Activated naive CD8-positive, alpha-beta T cell treated with anti-CD3 and anti-CD28 coated beads for 36 hours (primary cell): ENCODE measurements at places on chromosomes 7 and 10. TPM values are rescaled to one million over a fixed set of nuclear protein-coding genes. Genes with fewer than 3 reads are reported as not detected.
A peak's percentile ranks its signal among the peaks of the same experiment; 100 is the strongest.

The RHOBTB1 gene
- 0.16 TPM for total RNA-seq

The ABCA13 gene
- total RNA-seq, result 0.04 TPM

The BTBD16 gene
- not detected for total RNA-seq

The RELN gene
- not detected for total RNA-seq

The OAT gene
- total RNA-seq, result 43.1 TPM

The FRMD4A gene
- total RNA-seq, result 7.1 TPM

DNA sequence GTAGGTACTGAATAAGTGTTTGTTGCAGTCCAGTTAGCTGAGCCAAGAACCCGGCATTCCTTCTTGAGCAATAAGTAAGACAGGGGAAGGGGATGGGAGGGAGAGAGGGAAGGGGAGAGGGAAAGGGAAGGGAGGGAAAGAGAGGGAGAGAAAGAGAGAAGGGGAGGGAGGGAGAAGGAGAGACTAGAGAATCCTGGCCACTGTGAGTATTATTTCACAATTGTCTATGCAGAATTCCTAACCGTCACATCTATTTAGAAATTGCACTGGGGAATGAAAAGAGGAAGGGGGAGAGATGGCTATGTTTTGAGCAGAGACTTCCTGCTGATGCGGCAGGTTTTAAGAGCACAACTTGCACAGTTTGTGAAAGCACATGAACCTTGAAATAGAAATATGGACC is 251.4 kb upstream of the ZMIZ1 start:
- DNase-seq, result no peak

- no peak for DNase-seq
Observed at GRCh38 chr7:4244635-4245034, 437.5 kb upstream of the FOXK1 start.

DNA sequence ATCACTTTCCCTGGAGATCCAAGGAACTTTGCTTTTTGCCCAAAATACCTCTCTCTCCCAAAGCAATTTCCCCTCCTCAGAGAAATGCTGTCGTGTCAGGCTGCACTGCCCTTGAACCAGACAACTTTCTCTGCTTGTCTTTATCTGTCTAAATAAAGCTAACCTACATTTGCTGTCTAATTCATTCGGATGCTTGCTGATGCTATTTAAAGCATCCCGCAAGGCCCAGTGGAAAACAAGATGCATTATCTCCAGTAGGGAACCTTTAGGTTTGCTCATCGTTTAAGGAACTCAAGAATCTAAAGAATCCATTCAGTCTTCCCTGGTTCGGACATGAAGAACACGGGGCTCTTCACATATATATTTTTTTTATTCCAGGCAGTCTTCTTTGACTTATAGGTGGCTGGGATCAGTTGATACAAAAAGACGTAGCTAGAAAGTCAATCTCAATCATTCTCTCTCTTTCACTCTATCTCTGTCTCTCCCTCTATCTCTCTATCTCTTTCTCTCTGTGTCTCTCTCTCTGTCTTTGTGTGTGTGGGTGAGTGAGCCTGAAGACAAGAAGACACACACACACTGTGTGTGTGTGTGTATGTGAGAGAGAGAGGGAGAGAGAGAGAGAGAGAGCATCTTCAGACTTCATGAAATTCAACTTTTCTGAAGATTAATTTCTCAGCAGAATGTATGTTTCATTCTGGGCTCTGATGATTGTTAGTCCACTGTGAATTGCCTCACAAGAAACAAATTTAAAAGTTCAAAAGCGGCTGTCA is 92.8 kb upstream of the MKLN1 start:
- no peak for DNase-seq

GRCh38 chr7:105652359-105652993 is 71.2 kb upstream of the EFCAB10 start:
- DNase-seq, result peak; percentile 60

GRCh38 chr7:155790666-155791065 is 21.6 kb downstream of the SHH start:
- no peak for DNase-seq

DNA sequence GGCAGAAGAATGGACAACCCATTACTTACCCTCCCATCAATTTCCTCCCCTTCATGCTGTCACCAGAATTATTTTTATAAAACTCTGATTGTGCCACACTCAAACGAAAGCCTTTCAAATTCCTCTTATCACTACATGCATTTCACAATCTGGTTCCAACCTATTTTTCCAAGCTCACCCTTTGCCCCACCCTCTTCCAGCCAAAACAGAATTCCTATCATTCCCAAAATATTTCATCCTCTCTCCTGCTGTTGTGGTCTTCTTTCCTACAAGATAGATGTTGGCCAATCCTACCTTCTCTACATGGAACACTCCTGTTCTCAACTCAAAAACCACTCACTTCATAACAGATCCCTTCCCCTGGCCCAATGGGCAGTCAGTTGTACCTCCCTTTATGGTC is 111.5 kb downstream of the ELAPOR2 start:
- DNase-seq, result no peak

DNA sequence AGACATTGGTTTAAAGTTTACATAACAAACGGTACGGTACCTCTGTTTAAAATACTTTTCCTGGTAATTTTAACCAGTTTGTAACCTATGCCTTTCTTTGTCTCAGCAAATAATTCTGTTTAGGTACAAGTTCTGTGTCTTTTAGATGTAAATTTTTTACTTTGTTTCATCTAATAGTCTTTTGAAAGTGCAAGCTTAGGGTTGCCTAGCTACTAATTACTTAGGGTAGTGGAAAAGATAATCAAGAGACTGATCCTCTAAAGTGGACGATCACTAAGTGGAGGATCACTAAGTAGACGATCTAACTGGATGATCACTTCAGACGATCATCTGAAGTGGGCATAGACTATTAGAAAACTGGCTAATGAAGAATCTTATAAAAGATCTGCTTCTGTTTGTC is 16.1 kb upstream of the FKBP9 start:
- DNase-seq, result no peak

DNA sequence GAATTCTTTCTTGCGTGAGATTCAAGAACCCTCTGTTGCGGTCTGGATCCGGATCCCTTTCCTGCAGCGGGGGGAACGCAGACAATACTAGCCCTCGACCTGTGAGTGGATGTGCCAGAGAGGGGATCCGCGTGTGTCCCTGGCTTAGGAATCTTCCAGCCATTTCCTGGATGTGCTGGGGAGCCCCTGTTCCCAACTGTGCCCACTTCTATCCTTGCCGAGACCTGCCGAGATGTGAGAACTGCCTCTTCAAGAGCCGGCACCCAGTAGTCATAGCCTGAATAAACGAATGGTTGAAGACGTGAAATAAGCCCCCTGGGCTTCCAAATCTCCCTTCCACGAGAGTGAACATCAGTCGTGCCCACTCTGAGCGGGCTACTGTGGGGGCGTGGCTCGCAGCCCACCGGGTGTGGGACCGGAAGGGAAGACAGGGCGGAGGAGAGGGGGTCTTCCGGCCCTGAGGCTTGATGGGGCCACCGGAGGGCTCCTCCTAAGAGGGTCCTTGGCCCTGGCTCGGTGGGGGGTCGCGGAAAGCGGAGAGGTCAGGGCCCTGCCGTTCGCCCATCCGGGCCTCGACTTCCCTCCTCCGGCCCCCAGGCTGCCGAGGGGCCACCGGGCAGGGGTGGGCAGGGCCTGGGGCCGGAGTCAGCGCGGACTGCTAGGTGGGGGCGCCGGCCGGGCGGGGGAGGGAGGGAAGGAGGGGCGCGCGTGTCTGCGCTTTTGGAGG is 1.3 kb upstream of the CCDC136 start:
- peak; percentile 6 for DNase-seq

DNA sequence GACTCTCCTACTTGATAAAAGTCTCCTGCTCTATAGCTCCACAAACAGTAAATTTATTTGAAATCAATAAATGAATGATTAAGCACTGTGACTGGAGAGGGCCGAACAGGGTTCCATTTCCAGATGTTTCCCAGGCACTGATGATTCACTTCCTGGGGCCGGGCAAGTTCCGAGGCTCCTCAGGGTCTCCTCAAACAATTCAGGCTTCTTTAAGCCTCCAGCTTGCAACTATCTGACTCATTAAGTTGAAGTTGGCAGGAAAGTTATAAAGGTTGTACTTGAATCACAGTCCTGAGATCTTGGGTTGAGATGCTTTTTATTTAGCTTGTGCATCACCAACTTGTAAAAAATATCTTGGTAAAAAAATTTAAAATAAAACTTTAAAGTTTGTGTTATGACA is 612.9 kb downstream of the DNAJB6 start:
- DNase-seq, result no peak

DNA sequence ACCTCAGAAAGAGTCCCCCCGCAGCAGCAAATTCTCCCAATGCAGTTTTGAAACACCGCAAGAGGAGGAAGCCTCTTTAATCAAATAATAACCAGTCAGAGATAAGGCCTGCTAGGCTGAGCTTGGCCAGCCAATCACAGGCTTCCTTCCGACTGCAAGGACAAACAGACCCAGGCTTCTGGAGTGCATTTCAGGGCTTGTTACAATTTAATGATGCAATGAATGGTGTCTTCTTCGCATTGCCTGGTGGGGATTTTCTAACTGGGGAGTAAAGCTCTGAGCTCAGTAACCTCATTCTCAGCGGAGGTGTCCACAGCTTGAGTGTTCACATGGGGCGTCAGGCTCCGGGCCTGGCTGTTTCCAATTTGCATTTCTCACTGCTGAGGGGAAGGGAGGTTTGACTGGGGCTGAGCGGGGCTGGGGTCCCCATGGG is 31.8 kb upstream of the GPAM start:
- DNase-seq, result no peak

DNA sequence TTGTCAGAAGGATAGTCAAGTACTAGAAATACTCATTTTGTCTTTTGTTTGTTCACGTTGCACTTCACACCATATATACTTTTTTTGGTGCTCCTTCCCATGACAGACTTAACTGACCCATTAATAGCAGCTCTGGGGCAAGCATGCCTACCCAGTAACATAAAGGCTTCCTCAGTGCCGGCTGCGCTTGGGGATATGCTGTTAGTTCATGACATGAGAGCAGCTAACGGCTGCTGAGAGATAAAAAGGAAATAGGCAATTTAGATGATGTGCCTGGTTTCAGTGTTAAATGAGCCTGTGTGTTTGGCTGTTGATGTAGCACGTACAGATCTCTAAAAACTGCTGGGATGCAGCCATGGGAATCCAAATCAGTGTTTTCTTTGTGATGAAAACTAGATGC is 86.4 kb downstream of the TAX1BP1 start:
- no peak for DNase-seq

- no peak for DNase-seq
Observed at GRCh38 chr10:47408606-47409005, 24.5 kb upstream of the ZNF488 start.

DNA sequence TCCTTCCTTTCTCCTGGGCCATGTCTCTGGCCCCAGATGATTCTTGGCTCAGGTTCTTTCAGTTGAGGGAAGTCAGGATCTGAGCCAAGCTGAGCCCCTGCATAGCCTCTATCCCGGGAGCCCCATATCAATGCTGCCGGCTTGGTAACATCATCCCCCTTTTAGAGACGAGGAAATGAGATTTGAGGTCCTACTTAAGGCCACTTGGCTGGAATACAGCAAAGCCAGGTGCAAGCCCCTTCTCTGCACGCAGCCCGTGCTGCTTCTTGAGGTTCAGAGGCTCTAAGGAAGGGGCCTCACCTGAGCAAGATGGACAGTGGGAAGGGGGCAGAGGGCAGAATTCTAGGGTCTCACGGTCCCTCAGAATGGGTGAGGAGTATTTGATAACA is 2.4 kb upstream of the IRF5 start:
- no peak for DNase-seq

GRCh38 chr10:44911951-44912350 is 814 bp downstream of the TMEM72 start:
- DNase-seq, result no peak

- no peak for DNase-seq
Observed at GRCh38 chr10:37010741-37011140, 114.7 kb upstream of the ANKRD30A start.

DNA sequence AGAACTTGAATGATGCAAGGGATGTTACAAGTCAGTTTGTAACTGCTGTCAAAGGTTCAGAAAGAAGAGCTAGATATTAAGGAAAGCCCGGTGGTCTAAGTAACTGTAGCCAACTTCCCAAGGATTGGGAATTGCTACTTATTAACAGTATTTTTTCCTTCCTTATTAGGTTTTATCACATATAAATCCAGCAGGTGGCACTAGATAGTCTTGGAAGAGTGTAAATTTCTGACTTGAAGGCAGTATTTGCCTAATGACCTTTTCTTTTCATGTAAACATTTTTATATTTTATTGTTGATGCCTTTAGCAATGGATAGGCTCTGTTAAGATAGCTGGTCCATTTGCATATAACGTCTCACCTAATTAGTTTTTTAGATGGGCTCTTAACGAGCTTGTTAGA is 51.2 kb downstream of the ANLN start:
- DNase-seq, result no peak

DNA sequence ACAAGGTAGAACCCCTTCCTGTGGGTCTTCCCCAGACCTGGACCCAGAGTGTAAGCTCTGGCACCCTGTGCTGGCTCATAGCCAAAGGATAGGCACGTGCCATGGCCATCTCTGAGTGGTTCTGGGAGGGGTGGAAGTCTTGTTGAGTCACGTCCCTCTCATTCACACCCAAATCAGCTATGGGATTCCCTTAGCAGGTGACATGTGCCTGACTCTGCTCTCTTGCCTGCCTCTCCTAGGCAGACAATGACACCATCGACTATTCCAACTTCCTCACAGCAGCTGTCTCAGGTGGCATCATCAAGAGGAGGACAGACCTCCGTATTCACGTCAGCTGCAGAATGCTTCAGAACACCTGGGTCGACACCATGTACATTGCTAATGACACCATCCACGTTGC is 59.8 kb downstream of the C10orf120 start:
- no peak for DNase-seq

DNA sequence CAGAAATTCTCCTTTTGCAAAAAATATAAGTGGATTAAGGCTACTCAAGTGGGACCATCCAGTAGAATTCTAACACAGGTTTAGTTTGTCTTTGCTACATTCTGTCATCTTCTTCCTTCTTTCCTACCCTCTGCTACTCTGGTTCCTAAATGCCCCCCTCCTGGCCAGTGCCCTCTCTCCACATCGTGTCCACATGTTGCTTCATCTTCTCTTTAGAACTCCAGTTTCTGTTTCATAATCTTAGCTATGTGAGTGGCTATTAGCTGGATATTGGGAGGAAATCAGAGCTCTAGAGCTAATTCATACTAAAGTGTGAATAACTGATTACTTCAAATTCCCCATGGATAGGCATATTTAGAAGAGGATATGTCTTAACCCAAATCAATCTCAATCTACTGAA is 528.5 kb downstream of the LRMDA start:
- DNase-seq, result no peak
